ENCODE measurements at places on chromosomes 7 and 10.
A peak's percentile ranks its signal among the peaks of the same experiment; 100 is the strongest.

- DNase-seq, result no peak
Observed at GRCh38 chr7:40640566-40640965, 505.8 kb downstream of the SUGCT start.

GRCh38 chr10:129382401-129382800 lies 84.6 kb upstream of the MGMT start:
- no peak for DNase-seq

DNA sequence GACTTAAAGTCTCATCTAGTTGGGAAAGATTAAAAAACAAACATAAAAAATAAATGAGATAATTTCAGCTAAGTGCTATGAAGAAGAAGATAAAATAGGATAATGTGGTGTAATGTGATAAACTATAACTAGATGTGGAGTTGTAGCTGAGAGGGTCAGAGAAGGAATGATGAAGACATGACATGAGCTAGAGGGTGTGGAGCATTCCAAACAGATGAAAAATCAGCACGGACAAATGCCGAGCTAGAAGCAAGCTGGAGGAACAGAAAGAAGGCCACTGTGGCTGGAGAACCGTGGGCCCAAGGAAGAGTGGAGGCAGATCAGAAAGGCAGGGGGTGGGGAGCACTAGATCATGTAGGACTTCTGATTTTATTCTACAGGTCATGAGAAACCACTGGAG lies 70.6 kb downstream of the CDK6 start:
- DNase-seq, result no peak

DNA sequence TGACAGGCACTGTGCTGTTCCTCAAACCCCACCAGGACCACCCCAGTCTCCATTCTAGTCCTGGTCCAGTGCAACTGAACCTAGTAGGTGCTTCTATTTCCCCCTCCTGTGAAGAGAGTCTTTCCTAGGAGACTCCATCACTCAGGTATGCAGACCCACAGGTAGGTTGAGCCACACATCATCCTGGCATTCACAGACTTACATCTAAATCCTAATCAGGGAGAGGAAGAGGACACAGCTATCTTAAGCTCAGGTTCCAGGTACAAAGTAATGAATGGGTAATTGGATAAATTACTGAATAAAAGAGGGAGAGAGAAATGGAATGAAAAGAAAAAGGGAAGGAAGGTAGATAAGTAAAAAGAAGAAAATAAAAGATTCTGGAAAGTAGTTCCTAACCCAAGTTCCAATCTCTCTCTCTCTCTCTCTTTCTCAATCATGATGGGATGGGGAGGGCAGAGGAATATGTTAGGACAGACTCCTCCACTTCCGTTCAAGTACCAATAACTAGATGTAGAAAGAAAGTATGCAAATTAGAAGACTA lies 139.8 kb upstream of the NAMPT start:
- no peak for DNase-seq

GRCh38 chr7:153386556-153386955 lies 627.0 kb downstream of the ACTR3B start:
- no peak for DNase-seq

DNA sequence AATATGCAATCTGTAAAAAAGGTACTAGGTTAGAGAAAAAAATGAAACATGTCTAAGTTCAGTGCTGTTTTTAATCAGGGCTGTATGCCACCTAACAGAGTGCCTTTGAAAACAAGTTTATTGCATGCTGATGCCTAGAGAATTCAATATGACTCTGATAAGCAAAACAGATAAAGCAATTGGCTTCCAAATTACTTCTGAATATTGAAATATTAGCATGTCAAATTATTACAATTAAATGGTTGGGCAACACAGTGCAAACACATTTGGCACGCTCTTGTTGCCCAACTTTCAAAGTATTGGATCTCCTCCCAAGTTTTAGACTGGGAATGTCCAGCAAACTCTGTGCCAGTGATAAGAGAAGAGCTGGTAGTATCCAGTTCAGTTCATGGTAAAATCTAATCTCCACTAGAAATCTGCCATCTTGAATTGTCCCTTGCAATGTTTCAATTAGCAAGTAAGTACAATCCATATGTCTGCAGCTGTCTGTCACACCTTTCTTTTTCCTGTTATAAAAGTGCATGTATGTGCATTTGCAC lies 65.2 kb upstream of the FAM133B start:
- no peak for DNase-seq

GRCh38 chr10:48266528-48266927 lies 8.0 kb downstream of the FRMPD2 start:
- DNase-seq, result no peak

DNA sequence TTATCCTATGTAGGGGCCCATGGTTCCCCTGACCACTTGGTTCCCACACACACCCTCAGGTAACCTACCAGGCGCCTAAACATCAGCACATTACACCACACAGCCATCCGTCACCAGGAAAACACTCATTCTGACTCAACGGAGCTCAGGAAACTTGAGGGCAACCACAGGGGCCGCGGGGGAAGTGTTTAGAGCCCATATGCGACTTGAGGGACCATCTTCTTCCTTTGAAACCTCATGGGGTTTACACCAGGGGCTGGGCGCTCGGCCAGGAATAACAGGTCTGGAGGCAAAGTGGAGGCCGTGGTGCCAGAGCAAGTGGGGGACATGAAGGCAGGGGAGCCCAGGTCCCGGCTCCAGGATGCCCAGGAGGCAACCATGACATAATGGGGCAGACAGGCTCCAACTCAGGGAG lies 1.5 kb downstream of the STX1A start:
- DNase-seq, result no peak

GRCh38 chr7:45979275-45980180 lies 58.5 kb upstream of the IGFBP3 start:
- DNase-seq, result no peak

GRCh38 chr10:35232527-35232926 lies 103.8 kb upstream of the CCNY start:
- DNase-seq, result no peak

DNA sequence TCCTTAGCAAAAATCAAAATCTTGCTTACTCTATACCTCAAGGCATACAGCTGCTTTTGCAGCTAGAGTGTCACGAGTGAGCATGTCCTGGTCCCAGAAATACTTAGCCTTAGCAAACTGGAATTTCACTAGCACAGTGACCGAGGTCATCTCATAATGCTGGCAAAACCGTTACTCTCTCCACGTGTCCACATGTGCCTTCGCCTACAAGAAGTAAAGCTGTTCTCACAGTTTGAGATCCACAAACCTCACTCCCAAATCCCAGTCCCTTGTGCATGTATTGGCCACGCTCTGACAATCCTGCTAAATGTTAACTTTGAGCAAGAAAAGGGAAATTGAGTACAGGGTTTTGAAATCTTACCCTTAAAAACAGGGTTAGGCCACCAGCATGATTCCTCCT lies 111.0 kb upstream of the PLXDC2 start:
- no peak for DNase-seq

GRCh38 chr7:130154501-130155317 lies 50.5 kb downstream of the TMEM209 start:
- DNase-seq, result no peak

DNA sequence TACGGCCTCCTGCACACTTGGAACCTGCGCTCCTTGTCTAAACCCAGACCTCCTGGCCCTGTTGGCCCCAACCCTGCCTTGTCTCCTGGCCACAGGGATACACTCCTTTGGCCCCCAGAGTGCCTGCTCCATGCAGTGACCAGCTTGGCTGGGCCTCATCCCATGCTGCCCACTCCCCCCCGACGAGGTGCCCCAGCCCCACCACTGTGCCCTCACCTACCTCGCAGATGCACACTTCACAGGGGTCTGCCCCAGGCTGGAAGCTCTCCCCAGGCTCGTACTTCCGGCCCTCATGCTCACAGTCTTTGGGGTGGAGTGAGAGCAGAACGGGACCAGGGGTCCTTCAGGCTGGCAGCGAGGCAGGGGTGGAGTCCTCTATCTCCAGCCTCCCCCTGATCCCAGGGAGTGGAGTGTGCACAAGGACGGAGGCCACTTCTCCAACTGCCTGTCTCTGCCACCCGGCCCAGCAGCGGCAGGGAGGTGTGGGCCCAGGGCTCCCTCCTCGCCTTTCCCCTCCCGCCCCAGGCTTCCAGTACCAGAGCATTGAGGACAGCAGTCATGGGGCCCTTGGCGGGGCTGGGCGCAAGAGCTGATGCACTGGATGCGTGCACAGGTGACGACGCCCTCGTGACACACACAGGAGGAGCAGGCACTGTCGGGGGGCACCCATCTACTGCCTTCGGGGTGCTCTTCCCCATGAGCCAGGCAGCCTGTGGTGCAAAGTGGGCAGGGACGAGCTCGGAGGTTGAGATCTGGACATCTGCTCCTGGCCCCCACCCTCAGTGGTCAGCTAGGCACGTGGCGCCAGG lies 22.1 kb downstream of the ATP6V1F start:
- DNase-seq, result no peak

DNA sequence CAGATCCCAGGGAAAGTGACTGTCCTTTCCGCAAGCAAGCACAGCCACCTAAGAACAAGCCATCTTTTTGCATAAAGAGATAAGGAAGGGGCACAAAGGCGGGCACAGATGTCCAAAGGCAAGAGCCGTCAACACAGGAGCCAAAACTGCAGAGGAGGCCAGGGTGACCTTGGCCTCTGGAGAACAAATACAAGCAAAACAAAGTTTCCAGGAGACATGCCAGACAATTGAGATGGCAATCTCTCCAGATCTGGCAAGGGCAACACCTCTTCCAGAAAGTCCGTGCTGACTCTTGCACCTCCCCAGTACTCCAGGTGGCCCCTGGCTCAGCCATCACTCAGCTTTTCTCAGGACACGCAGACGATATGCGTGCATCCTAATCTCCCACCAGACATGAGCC lies 58.2 kb downstream of the TEX36 start:
- no peak for DNase-seq

GRCh38 chr7:88485821-88486220 lies 179.1 kb upstream of the STEAP4 start:
- no peak for DNase-seq

GRCh38 chr7:118689403-118689802 lies 464.9 kb downstream of the ANKRD7 start:
- DNase-seq, result peak; percentile 32

GRCh38 chr10:78744491-78745090 lies 324.2 kb upstream of the ZMIZ1 start:
- DNase-seq, result no peak

- DNase-seq, result no peak
Observed at GRCh38 chr10:99339563-99340047, 10.4 kb downstream of the CNNM1 start.

DNA sequence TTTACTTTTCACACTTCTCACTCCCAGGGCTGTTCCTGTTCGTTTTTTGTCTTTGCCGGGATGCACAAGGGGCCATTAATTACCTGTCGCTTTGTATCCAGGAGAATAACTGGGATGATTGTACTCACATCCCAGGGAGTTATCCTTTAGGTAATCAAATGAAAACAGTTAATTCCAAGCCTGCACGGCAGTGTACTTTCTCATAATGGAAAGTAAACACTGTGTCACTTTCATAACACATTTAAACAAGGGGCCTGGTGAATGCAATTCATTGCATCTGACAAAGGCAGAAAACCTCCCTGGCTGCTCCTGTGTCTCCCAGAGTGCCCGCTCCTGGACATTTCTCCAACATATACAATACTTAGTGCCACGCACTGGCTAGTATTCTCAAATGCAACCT lies 138.7 kb upstream of the CELF2 start:
- DNase-seq, result no peak

- no peak for DNase-seq
Observed at GRCh38 chr10:30749385-30749784, 119.8 kb upstream of the LYZL2 start.

- no peak for DNase-seq
Observed at GRCh38 chr10:63542835-63543575, 21.8 kb downstream of the REEP3 start.

DNA sequence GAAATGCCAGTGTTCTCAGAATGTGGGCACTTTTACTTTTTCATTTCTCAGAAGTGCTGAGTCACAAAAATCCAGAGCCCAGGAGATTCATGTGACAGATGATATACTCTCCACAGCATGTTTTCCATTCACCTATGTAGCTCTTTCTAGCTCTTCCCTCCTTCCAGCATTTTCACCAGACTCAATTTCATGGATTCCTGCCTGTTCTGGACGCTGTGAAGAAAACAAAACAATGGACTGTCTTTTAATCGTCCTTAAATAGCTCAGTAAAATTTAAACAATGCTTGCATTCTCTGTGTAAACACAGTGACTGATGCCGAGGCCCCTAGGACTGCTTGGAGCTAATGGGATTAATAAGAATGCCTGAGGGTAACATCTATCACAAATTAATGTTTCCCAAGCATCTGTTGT lies 25.5 kb downstream of the ZNF713 start:
- DNase-seq, result no peak

- no peak for DNase-seq
Observed at GRCh38 chr7:98568891-98569290, 48.2 kb upstream of the NPTX2 start.

DNA sequence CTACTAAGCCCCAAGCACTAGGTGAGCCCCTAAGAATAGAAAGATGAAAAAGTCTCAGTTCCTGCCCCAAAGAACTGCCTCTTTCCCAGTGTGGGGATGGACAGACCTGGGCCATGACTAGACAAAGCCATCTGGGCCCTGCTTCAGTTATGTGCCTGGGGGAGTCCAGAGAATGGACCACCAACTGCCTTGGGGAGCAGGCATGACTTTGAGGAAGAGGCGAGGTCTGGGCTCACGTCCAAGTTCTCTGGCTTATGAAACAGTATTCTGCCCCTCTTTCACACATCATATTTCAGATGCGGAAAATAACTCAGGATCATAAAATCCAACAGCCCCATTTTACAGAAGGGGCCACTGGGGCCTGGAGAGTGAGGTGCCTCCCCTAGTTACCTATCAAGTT lies 80.3 kb downstream of the PLXNA4 start:
- no peak for DNase-seq

GRCh38 chr7:94188350-94188749 lies 184.2 kb upstream of the BET1 start:
- DNase-seq, result no peak

- no peak for DNase-seq
Observed at GRCh38 chr10:11024596-11024995, 6.9 kb downstream of the CELF2 start.

DNA sequence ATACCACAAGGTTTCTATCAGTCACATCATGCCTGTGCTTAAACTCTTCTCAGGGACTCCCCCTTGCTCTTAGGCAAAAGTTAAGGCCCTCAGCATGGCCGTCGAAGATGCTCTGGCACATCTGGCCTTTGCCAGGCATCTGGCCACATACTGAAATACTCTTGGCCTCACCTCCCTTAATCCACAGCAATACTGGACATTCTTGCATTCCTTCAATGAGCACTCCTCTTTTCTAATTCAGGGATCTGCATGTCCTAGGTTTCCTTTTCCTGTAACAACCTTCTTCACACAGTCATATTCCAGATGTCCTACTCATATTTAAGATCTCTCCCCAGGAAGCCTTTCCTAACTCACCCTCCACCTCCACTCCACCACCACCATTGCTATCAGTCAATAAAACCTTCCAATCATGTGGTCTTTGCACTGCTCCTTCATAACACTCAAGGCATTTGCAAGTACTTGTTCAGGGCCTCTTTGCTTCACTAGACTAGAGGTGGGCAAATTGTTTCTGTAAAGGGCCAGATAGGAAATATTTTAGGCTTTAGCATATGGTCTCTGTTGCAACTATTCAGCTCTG lies 216.6 kb downstream of the KCNMA1 start:
- DNase-seq, result no peak

All from upper lobe of left lung (tissue), 6 donors.